ENCODE measurements at places on chromosomes 16 and 17. TPM values are rescaled to one million over a fixed set of nuclear protein-coding genes. Genes with fewer than 3 reads are reported as not detected.
A peak's percentile ranks its signal among the peaks of the same experiment; 100 is the strongest.

DNA sequence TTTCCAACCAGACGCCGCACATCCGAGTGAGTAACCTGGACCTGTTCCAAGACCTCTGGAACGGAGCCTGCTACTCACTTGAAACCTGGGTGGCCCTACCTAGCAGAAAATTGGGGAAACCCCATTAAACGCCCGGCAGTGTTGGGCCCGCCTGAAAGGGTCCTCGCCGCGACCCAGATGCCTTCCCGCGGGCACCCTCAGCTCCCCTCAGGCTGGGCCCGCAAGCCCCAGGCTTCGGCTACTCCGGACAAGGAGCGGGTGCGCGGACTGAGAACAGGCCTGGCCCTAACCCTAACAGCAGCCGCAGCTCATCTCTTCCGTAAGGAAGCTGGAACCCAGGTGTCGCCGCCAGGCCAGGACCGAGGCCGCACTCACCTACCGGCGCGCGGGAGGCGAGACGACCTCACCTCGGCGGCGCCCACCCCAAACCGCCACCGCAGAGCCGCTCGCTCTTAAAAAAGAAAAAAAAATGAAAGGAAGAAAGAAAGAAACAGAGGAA lies 344 bp downstream of the PSME3IP1 start:
- DNase-seq = peak; percentile 50

- DNase-seq = no peak
Observed at GRCh38 chr16:81431554-81432353, 12.9 kb upstream of the CMIP start.

DNA sequence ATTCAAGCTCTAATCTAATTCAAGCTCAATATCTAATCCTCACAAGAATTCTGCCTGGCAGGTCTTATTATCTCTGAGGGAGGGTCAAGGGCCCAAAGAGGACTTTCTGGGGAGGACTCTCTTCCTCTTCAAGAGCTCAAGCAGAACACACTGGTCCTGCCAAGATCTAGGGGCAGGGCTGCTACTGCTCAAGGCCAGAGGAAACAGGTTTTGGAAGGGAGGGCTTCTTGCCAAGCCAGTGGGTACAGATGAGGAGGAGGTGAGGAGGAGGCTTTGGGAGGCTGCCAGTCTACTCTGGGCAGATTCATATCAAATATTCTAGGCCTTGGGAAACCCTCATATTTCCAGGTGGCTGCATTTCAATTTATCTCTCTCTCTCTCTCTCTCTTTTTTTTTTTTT lies 51.8 kb upstream of the IL34 start:
- DNase-seq = no peak

DNA sequence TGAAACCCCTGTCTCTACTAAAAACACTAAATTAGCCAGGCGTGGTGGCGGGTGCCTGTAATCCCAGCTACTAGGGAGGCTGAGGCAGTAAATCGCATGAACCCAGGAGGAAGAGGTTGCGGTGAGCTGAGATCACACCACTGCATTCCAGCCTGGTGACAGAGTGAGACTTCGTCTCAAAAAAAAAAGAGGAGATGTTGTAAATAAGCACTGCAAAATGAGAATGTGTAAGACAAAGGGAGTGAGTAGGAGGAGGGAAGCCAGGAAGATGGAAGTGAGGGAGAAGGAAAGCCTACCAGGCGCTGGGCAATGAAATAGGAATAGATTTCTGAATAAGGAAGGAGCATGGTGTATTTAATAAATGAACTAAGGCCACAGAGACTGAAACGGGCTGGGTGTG lies 8.7 kb upstream of the PRPF8 start:
- no peak for DNase-seq

DNA sequence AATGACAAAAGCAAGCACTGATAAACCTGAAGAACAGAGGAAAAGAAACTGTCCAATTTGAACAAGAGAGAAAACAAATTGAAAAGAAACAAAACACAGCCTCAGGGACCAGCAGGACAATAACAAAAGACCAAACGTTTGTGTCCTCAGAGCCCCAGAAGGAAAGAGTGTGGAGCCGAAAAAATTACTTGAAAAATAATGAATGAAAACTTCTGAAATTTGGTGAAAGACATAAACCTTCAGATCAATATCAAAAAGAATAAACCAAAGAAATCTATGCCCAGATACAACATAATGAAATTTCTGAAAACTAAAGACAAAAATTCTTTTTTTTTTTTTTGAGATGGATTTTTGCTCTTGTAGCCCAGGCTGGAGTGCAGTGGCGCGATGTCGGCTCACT lies 45.6 kb downstream of the CCDC57 start:
- no peak for DNase-seq

DNA sequence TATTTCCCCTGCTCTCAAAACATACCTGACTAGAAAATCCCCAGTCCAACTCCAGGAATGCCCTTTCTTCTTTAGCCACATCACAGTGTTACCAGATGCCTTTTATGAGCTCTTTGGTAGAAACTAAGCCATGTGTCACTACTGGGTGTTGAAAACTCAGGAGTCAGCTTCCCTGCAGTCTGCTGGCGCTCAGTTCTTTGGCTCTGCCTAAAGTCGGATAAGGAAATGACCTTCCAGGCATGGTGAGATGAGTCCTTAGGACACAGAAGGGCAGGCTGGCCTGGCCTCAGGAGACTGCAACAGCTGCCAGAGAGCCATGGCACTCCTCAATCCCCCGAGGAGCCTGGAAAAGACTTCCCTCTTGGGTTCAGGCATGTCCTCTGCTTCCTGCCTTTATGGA lies 89.1 kb downstream of the CDH13 start:
- DNase-seq = no peak

- no peak for DNase-seq
Observed at GRCh38 chr17:39674702-39675389, 6.6 kb downstream of the PNMT start.

DNA sequence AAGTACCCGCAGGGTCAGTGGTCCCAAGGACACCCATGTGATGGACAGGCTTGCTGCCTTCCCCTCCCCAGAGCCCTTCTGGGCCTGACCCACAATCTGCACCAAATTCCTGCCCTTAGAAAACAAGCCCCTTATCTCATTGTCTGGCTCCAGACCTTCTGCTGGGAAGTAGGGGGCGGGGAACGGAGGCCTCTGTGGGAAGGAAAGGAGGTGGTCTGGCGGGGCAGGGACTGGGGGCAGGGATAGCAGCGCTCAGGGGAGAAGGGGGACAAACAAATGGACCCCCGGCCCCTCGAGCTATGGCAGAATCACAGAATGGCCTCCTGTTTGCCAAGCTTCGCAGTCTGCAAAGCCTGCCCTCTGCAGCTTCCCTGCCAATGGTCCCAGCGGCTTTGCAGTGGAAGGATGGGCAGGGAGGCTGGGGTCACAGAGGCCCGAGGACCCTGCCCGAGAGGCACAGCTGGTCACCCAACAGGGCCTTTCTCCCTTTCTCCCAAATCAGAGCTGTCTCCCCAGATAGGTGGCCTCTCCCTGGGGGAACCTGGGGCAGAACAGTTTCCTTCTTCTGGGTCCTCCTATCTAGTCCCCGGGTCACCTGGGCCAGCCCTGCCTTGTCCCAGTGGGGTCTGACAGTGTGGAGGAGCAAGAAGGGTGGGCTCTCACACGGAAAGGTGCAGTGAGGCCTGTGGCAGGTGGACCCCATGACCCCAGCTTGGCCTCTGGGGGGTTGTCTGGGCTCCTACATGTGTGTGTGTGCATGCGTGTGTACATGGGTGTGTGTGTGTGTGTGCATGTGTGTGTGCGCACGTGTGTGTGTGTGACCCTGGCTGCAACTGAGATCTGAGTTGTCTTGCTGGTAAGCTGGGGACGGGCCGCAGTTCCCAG lies 25.5 kb downstream of the TMEM235 start:
- no peak for DNase-seq

GRCh38 chr16:10812312-10813098 lies 6.1 kb downstream of the TVP23A start:
- no peak for DNase-seq

DNA sequence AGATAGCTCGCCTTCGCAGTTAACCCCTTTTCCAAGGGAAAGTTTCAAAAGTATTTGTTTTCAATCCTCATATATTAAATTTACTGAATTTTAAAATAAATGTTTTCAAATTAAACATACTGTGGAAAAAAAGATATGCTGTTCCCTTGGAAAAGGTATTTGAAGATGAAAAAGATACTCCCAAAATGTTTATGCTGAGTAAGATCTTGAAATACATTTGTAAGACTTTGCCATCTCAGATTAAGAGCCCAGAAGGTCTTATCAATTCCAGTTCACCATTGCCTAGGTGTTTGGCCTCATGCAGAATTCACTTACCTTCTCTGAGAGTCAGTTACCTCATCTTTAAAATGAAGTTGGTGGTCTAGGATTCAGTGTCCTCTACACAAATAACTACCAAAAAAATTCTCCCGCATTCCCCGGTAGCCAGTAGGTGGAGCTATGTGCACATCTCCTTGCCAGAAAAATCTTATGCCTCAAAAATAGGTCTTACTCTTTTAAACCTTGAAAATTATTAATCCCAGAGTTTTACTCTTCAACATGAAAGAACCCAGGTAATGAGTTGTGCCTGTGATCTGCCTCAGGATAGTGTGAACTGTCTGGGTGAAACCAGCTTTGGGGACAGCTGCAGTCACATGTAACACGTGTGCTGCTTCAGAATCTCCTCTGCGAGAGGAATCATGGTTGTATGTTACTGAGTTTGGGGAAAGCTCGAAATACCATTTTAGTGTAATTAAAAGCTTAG lies 178.3 kb downstream of the MRTFB start:
- DNase-seq = peak; percentile 55

DNA sequence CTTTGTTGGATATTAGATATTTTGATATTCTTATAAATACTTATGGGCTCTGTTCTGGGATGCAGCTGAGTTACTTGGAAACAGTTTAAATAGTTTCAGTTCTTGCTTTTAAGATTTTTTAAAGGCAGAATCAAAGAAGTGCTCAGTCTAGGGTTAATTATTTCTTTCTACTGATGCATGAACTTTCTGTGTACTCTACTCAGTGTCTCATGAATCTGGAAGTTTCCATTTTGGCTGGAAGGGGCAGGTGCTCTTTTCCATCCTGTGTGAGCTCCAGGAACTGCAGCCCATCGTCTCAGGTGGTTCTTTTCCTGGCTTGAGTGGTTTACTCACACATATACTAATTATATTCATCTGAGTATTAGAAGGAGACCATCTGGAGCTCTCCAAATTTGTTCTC lies 61.1 kb upstream of the CPHXL start:
- no peak for DNase-seq

GRCh38 chr16:799948-800833 lies at the start of gene GNG13:
Gene GNG13 (minus strand): TSS chr16:800734. CDS start chr16:799077, 1,657 bp downstream.
- no peak for DNase-seq

GRCh38 chr17:16936536-16937310 lies 35.2 kb downstream of the TNFRSF13B start:
- no peak for DNase-seq

DNA sequence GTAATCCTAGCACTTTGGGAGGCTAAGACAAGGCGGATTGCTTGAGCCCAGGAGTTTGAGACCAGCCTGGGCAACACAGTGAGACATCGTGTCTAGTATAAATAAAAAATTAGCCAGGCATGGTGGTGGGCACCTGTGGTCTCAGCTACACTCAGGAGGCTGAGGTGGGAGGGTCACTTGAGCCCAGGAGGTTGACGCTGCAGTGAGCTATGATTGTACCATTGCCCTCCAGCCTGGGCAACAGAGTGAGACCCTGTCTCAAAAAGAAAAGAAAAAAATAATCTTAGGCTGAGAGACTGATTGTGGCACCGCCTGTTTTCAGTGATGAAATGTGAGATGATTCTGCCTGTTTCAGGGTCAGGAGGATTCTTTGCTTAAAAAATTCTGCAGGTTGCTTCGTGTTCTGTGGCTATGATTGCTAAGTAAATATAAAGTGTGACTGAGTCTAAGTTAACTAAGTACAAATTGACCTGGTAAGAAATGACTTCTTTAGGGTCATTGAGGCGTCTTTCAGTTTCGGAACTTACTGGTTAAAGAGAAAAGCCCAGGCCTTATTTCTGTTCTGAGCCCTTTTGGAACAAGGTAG lies 128.3 kb downstream of the SOCS1 start:
- no peak for DNase-seq

DNA sequence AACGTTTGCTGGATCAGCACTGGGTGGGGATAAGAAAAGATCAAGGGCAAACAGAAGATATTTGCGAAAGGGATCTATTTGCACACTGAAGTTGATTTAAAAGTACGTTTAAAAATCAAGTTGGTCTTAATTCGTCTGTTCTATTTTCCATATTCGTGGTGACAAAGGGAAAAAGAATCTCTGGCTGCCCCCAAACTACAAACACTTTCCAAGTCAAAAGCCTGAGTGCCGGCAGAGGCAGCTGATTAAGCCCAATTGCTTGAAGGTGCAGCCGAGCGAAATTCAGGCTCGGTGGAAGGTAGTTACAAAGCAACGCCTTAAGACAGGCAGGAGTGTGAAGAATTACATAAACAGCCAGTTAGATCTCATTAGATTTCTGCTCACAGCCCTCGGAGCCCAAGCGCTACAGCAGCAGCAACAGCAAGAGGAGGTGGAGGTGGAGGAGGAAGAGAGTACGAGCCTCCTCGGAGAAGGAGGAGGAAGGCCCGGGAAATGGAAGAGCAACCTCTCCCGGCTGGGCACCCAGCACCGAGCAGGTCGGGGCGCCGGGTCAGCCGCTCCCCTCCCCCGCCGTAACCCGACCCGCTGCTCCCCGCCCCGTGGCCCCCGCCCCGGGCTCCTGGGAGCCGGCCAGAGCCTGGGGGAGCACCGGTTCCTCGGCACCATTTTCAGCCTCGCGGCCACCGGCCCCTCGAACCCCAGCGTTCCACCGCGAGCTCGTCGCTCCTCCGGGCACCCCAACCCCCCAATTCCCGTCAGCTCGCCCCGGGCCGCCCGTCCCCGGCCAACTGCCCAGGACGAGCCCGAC lies 890 bp downstream of the TOB1 start:
- peak; percentile 54 for DNase-seq

DNA sequence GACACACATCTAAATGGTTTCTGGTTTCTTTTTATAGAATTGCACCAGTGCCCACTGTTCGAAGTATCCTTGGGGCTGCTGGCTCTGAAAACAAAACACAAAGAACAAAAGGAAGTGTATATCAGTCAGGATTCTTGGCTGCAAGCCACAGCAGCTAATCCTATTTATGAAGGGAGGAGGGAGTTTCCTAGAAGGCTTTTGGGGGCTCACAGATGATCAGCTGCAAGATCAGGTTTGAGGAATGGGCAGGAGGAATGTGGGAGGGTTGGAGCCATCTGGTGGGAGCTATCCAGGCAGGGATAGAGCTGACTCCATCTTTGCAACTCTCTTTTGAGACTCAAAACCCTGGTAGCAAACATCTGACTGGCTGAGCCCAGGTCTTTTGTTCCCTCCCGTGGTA lies 118.3 kb upstream of the EEF2KMT start:
- DNase-seq = no peak

- no peak for DNase-seq
Observed at GRCh38 chr17:39729280-39729851, 966 bp downstream of the MIEN1 start.

GRCh38 chr16:129075-129474 lies 9.4 kb downstream of the NPRL3 start:
- no peak for DNase-seq

- DNase-seq = no peak
Observed at GRCh38 chr16:68289621-68290329, 21.0 kb downstream of the SLC7A6OS start.

SUPT4H1 gene
- 57.4 TPM for total RNA-seq

AOC3 gene
- 0.17 TPM for total RNA-seq

LDHD gene
- 0.95 TPM for total RNA-seq

GABARAP gene
- 296 TPM for total RNA-seq

Measured in Caki2 (cell line).